Panc1 (cell line): ENCODE measurements at places on chromosomes 4 and X. TPM values are rescaled to one million over a fixed set of nuclear protein-coding genes. Genes with fewer than 3 reads are reported as not detected.

GRCh38 chr4:123783151-123783790 lies 386.7 kb downstream of the SPRY1 start:
- DNase-seq: no peak

DNA sequence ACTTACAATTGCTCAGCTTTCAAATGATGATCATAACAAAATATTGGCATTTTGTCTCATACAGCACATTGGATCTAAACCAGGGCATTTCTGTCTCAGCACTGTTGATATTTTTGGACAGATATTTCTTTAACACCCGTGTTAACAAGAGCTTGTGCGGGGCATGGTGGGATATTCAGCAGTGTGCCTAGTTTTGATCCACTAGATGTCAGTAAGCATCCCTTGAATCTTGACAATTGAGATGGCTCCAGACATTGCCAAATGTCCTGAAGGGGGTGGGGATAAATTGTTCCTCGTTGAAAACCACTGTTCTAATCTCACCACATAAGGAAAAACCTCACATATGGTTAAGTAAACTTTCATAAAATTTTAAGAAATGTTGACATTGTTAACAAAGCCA lies 806.3 kb downstream of the STIM2 start:
- no peak for DNase-seq

DNA sequence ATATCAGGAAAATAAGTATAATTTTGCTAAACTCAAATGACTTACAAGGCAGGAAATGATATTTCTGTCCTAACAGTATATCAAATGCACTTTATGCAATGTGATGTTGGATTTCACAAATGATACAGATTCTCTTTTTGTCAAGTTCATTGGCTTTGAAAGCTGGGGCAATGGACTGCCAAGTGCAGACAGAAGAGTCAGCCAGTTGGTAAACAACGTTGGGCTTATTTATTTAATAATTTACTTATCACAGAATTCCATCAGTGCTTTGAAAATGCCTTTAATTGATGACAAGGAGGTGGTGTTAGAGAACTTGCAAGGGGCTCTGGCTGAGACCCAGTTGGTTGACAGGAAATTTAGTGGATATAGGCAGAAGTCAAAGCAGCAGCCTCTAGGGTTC lies 79.9 kb upstream of the ADGRG2 start:
- DNase-seq: no peak

DNA sequence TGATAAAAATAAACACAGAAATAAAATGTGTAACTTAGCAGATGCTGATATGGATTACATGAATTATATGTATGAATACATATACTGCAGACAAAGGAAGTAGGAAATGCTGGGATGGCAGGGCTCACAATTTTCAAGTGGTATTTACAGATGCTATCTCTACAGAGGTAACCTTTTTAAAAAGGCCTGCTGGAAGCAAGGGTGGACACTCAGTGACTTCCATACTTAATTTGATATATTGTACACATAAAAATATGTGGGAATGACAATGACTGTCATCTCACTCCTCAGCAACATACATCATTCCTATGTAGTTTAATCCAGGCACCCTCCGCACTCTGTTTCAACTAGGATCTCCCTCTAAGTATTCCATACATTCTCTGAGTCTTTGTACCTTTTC lies 452.9 kb downstream of the DTHD1 start:
- DNase-seq: no peak

DNA sequence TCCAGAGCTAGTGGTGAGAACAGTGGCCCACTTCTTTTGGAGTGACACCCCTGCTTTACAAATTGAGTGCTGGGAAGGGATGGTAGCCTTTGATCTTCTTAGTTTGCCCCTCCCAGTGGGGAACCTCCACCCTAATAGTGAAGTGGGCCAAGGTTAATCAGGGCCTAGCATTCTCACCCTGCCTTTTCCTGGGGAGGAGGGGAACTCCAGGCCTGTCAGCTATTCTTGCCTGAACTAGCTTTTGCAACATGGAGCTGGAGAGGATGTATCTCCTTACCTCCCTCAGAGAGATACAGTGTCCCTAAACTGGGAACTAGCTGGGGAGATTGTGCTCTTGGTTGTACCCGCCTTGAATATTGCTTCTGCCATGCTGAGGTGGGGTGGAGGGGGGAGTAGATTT lies 20.6 kb downstream of the PHKA1 start:
- DNase-seq: no peak

- DNase-seq: no peak
Measured at GRCh38 chr4:80900908-80901307, 129.6 kb upstream of the BMP3 start.

GRCh38 chrX:7580127-7580526 lies 262.8 kb upstream of the VCX start:
- no peak for DNase-seq

DNA sequence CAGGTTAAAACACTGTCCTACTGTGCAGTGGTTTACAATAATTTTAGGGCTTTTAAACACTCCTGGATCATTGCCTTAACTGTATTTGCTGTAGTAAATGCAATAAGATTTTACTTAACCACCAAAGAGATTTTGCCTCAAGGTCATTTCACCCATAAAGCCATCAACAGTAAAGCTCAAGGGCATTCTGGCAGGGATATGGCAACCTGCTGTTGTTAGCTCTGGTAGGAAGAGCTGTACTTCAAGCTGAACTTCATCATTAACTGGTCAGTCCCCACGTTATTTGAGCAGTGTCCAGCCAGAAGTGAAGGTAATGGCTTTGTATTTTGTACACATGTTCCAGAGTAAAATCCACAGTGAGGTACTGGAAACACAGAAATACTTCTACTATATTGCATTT lies 26.9 kb upstream of the MAOA start:
- DNase-seq: no peak

Gene NONO
- 527 TPM for total RNA-seq

Gene SPATA18
- 0.39 TPM for total RNA-seq
